ENCODE measurements at places on chromosomes 5 and 9.
A peak's percentile ranks its signal among the peaks of the same experiment; 100 is the strongest.

DNA sequence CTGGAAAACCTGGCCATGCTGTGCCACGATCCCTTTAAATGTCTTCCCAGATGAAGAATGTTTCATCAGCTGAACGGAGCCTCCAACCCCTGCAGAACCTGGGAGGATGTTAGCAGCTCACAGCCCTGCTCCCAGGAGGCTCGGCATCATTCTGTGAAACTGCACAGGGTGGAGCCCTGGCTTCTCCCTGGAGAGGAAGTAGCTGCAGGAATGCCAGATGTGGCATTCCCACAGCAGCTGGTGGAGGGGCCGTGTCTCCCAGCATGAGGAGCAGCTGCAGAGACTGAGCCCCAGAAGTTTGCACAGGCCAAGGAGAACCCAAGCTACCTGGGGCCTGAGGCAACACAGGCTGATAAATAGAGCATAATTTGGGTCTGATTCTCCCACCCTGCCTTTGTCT, 165.8 kb upstream of the MAP3K1 start:
- ATAC-seq: no peak

- no peak for ATAC-seq
These were observed 16.1 kb upstream of the ZNF462 start for GRCh38 chr9:106846857-106847256.

DNA sequence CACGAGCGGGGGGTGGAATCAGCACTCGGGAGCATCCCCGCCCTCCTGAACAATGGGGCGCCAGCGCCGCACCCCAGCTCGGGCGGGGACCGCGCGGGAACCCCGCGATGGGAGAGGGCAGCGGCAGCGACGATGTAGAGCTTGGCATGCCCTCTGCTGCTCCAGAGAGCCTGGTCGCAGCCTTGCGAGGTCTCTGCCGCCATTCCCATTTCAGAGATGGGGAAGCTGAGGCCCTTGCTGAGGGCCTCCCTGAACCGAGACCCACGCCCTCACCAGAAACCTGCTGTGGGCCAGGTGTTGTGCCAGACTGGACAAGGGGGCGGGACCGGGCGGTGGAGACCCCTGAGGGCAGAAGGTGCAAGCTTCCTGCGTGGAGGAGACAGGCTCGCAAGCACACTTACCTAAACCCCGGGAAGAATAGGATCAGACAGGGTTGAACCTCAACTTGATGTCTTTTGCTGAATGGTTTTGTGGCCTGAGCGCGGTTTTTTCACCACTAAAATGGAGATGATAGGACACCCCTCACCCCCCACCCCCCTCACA, 647 bp upstream of the MEGF9 start:
- ATAC-seq: no peak

DNA sequence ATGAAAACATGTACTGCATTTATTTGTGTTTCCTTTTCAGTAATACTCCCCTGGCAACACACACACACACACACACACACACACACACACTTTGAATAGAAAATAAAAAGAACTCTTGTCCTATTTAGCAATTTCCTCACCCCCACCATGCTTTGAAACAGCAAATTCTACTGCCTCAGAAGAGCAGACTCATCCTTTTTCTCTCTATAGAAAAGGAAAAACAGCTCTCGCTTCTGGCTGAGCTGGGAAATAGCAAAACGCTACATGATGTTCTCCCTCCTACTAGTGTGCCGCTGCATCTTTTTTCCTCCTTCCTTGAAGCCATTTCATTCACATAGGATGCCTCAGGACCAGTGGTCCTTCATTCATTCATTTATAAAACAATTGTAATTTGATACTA, 453.6 kb downstream of the CSNK1G3 start:
- no peak for ATAC-seq

- no peak for ATAC-seq
These were observed 165.6 kb downstream of the PALM2AKAP2 start for GRCh38 chr9:109945573-109945972.

- ATAC-seq: no peak
These were observed 310.1 kb downstream of the RFX3 start for GRCh38 chr9:3215658-3216057.

- ATAC-seq: peak; percentile 37
These were observed 100.0 kb downstream of the SEMA5A start for GRCh38 chr5:9445826-9446388.

DNA sequence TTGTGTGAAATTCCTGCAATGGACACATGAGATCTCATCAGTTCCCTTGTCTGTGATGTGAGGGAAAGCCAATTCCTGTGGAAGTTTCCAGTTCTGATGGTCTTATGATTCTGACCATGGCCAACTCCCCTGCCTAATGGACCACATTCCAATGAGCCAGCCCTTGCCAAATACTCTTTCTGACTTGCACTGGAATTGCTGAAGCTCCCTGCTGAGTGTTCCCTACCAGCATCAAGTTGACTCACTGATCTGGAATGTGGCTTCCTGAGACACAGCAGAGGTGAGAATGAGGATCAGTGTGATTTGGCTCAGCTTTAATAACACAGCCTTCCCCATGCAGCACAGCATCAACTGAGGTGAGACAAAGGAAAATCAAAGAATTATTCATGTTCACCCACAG, 427.8 kb downstream of the KDM4C start:
- peak; percentile 39 for ATAC-seq

DNA sequence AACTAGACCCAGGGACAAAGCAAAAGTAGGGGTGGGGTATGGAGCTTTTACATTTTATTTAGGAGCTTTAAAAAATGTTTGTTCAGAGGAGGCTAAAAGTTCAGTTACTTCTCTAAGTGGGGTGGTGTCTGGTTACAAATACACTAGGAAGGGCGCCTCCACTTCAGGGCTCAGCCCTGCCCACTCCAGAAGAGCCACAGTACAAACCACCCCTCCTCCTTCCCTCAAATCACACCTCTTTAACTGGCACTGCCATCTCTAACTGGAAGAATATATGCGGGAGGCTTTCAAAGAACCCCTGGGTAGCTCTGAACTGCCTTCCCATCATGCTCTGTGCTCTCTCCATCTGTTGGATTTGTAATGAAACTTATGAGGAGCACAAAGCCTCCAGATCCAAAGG, 98.8 kb upstream of the NFIB start:
- ATAC-seq: no peak
